ENCODE measurements at places on chromosomes 2 and 18. TPM values are rescaled to one million over a fixed set of nuclear protein-coding genes. Genes with fewer than 3 reads are reported as not detected.

Gene HOXD9
- not detected for polyA plus RNA-seq

Gene CCNYL1
- polyA plus RNA-seq: 15.7 TPM

Gene ASB18
- not detected for polyA plus RNA-seq

Gene ANXA4
- 125 TPM for polyA plus RNA-seq

Gene CHST9
- not detected for polyA plus RNA-seq

Gene MREG
- 2.3 TPM for polyA plus RNA-seq

Gene RIOK3
- 48.2 TPM for polyA plus RNA-seq

Gene TIGD1
- polyA plus RNA-seq: 4.3 TPM

Gene PJVK
- 2.1 TPM for polyA plus RNA-seq

Gene SP140
- 1.5 TPM for polyA plus RNA-seq

Gene EMILIN1
- 68.3 TPM for polyA plus RNA-seq

Gene ANO7
- 0.40 TPM for polyA plus RNA-seq

Gene SRD5A2
- polyA plus RNA-seq: not detected

Gene DSC2
- polyA plus RNA-seq: not detected

Measured in AG04450 (cell line).